ENCODE measurements at places on chromosomes 12 and 14.

GRCh38 chr12:90924406-90924805, 30.6 kb downstream of the CCER1 start:
- DNase-seq = no peak

- DNase-seq = no peak
Observed at GRCh38 chr14:92387578-92387977, 64.6 kb downstream of the SLC24A4 start.

DNA sequence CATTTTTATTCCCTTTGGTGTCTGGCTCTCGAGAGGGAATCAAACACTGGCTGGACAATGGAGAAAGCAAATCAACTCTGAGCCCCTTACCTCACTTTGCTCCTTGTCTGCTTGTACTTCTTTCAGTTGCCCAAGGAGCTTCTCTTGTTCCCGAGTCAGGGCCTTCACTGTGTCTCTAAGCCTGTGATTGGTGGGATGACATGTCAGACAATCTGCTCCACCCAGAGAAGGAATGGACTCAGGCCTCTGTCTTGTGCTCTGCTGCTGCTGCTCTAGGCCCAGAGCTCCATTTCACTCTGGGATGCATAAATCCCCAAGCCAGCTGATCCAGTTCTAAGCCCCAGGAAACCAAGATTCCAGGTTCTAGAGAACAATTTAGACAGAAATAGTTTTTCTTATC, 7.6 kb downstream of the CALCOCO1 start:
- no peak for DNase-seq

- DNase-seq = no peak
Observed at GRCh38 chr14:82251494-82251893, 717.8 kb upstream of the SEL1L start.

DNA sequence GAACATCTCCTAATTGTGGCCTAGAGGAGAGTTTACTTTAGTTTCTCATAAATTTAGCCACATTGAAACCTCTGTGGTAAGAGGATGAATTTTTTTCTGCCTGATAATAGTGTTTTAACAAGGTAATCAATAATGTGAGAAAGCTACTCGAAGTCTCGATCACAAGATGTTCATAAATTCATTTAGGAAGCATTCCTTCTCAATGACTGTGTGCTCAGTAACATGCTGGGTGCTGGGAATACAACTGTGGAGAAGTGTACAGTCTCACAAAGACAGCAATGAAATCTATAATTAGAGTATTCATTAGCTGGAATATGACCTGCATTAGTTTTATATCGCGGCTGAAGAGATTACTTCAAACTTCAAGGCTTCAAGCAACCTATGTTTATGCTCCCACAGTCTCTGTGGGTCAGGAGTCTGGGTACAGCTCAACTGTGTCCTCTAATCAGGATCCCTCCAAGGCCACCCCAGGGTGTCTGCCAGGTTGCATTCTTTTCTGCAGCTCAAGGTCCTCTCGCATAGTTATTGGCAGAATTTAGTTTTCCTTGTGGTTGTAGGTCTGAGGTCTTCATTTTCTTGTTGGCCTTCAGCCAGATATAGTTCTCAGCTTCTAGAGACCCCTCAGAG, 167.6 kb downstream of the ANO4 start:
- DNase-seq = no peak

GRCh38 chr12:86435053-86435452, 178.9 kb upstream of the MGAT4C start:
- DNase-seq = no peak

DNA sequence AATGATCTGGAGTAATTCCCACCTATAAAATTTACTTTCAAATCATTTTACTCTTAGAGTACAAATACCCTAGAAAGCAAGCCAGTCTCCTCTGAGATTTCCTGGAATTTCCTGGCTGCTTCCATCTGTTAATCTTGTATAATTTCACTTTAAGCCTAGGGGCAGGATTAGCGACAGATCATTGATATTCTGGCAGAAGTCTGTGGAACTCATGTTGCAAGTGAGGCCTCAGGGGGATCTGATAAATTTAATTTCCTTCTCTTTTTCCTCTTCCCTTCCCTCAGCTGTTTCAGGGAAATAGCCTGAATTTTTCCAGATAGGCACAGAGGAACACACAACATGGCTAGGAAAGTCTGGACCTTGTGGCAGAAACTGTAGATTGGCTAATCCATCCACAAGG, 5.9 kb upstream of the KRT6A start:
- no peak for DNase-seq

GRCh38 chr12:87870061-87870460, 159.1 kb downstream of the C12orf50 start:
- DNase-seq = no peak

DNA sequence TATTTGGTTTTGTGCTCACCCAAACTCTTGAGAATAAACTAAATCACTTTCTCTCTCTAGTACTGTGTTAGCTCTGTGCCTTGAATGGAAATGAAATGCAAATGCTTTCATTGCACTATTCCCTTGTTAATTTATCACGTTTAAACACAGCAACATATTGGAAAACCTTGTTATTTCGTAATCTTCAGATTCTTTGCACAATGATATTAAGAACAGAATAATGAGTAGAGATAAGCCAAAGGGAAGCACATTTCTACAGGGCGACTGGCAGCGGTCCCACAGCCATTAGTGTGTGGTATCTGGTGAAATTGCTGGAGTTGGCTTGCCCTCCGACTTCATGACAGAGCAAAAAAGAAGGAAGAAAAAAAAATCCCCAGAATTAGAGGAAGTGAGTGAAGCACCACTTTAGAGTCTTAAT, 166.1 kb upstream of the E2F7 start:
- no peak for DNase-seq

GRCh38 chr14:51889851-51890250, 29.4 kb downstream of the GNG2 start:
- no peak for DNase-seq

GRCh38 chr14:44341116-44341515, 166.0 kb downstream of the FSCB start:
- no peak for DNase-seq

DNA sequence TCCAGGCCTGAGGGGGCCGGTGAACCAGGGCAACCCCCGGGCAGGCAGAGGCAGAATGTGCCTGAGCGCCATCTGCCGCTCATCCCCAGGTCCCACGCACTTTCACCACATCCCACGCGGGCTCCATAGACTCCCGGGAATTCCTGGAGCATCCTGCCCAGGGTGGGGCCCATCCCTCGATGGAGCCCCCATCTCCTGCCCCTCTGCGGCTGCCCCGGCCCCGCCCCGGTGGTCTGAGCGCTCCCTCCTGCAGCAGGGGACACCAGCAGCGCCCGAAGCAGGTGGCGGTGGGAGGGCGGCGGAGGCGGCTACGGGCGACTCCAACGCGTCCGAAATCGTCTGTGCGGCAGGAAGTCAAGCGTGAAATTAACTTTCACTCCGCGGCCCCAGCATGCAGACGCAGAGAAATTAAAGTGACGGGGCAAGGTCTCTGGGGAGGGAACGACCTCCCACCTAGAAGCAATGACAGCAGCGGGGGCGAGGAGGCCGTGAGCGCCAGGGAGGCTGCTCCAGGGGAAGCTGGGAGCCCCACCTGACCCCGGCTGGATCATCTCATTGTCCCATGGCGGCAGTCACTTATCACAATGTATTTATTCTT, 122.2 kb downstream of the NCOR2 start:
- DNase-seq = no peak

GRCh38 chr12:114846771-114847170, 162.8 kb upstream of the TBX3 start:
- DNase-seq = no peak

GRCh38 chr14:18656627-18657026, 55.7 kb downstream of the OR11H12 start:
- no peak for DNase-seq

DNA sequence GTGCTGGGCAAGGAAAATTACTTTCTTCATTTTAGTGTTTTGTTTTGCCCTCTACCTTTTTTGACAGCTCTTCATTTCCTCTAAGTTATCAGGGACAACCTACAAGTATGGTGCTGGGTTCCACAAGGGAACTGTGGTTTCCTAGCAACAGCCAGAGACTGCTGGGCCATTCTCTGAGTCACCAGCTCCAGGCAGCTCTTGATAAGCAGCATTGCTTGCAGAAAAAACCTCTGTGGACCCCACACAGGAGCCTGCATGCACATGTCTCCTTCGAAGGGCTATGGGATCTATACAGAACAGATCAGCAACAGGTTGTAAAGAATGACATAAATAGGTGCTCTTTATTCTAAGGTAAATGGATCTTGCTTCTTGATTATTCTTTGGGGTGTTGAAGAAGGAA, 81.0 kb upstream of the CCDC196 start:
- DNase-seq = no peak

DNA sequence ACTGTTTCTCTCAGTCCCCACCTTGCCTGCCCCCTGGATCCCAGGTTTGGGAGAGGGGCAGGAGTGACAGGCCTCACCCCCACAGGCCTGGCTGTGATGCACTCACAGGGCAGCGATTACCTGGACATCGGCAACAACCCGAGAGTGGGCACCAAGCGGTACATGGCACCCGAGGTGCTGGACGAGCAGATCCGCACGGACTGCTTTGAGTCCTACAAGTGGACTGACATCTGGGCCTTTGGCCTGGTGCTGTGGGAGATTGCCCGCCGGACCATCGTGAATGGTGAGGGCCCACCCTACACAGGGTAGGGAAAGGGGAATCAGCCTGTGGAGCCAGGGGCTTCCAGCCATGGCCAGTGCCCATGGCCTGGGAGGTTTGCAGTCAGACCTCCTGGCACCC, 8.6 kb downstream of the ACVRL1 start:
- DNase-seq = no peak

DNA sequence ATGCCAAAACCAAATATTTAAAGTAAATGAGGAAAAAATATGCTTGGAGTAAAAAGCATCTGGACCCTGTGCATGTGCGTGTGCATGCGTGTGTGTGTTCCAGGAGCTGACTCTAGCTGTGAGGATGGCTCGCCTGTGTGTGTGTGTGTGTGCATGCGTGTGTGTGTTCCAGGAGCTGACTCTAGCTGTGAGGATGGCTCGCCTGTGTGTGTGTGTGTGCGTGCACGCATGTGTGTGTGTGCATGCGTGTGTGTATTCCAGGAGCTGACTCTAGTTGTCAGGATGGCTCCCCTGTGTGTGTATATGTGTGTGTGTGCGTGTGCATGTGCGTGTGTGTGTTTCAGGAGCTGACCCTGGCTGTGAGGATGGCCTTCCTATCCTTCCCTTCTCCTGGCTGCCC, 357.7 kb downstream of the CACNA1C start:
- DNase-seq = no peak

GRCh38 chr12:1691123-1692007, 495 bp downstream of the ADIPOR2 start:
- DNase-seq = no peak

DNA sequence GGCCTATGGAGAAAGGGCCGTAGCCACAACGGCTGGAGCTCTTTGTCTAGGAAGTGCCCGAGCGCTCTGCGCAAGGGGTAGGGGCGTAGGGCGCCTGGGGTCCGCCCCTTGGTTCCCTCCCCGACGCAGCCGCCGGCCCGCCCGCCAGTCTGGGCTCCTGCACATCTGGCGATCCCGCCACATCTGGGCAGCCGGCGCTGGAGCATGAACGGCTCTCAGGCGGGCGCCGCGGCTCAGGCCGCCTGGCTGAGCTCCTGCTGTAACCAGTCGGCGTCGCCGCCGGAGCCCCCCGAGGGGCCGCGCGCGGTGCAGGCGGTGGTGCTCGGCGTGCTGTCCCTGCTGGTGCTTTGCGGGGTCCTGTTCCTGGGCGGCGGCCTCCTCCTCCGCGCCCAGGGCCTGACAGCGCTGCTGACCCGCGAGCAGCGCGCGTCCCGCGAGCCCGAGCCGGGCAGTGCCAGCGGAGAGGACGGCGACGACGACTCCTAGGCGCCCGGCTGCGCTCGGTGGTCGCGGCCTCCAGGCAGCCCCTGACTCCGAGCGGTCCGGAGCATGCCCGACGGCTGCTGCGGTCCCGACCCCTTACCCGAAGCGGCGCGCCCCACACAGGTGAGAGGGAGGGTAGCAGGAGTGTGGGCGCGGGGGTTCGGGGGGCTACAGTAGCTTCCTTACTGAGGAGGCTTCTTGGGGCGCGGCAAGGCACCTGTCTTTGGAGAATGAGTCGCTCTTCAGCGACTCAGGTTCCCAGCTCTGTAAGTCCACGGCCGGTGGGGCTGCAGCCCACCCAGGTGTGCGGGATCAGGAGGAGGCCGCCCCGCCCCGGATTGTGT, at the start of gene SMIM41:
SMIM41 (plus strand) TSS at position 129 of the 827 bp plus-strand sequence; CDS start at position 205, 76 bp downstream.
- no peak for DNase-seq

DNA sequence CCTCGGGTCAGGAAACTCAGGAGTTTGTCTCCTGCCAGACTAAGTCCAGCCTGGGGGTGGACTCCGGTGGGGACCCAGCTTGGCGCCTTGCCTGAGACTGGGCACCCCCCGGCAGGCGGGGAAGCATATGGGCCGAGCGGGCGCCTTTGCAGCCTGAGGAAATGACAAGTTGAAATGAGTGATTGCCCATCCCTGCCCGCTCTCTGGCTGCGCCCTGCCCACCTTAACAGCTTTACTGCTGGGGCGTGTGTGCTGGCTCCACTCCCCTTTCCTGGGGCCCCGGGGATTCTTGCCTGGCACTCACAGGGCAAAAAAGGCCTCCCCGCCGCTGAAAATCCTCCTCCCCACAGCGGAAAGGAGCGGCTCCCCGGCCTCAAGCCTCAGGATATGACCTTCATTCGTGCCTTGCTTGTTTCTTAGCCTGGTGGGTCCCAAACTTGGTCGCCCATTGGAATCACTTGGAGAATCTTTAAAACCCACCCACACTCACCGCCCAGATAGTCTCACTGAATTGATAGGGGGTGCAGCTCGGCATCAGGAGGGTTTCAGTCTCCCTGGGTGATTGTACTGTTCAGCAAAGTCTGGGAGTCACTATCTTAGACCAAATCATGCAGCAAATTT, 1.5 kb downstream of the RFLNA start:
- DNase-seq = no peak

GRCh38 chr12:111256629-111257434, 112.1 kb downstream of the PHETA1 start:
- no peak for DNase-seq

DNA sequence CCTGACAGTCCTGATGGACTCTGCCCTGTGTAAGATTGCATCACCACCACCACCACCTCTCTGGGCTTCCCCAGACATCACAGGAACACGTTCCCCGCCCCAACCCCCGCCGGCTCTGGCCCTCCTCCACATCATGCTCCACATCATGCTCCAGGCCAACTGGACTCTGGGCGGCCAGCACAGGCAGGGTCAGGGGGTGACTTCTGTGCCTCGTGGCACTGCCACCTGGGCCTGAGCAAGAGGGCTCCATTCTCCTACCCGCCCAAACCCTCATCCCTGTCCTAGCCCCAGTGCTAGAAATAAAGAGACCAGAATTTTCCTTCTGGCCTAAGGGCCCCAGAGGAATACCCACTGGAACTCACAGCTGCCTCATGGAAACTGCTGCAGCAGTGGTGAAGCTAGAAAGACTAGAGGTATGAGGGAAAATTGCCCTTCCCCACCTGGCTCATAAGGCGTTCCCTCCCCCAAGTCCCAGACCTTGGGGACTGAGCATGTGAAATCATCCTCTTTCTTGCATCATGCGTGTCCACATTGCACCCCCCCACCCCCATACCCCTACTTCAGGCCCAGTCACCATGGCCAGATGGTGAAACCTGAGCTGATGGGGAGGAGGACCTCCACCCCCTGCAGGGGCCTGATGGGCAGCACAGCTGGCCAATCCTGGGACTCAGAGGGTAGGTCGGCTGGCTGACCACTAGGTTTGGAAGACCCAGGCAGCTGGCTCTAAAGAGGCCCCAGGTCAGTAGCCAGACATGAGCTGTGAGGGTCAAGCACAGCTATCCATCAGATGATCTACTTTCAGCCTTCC, at the start of gene INHBE:
INHBE (plus strand) TSS at position 742 of the 808 bp plus-strand sequence. CDS start 230 bp downstream, outside the sequence.
- no peak for DNase-seq

- no peak for DNase-seq
Observed at GRCh38 chr14:64946310-64947045, 3.9 kb upstream of the GPX2 start.

All from GM12878 (cell line).